Naive thymus-derived CD8-positive, alpha-beta T cell (primary cell): ENCODE measurements at places on chromosomes 11 and 22.

GRCh38 chr11:12216671-12217374 lies 106.4 kb downstream of the MICAL2 start:
- no peak for DNase-seq

DNA sequence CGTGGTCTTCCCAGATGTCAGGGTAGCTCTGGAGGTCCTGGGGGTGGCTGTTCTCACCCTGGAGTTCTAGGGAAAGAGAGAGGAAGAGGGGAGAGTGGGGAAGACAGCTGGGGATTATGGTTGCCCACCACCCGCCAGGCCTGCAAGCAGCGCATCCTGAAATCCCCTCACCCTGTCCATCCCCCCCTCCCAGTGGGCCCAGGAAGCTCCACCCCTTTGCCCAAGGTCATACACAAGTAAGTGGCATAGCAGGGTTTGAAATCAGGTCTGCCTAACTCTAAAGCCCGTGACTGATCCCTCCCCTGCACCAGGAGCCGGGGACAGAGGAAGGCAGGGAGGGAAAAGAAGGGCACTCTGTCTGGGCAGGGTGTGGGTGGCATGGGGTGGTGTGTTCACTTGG lies 105.3 kb downstream of the NECTIN1 start:
- DNase-seq = no peak

DNA sequence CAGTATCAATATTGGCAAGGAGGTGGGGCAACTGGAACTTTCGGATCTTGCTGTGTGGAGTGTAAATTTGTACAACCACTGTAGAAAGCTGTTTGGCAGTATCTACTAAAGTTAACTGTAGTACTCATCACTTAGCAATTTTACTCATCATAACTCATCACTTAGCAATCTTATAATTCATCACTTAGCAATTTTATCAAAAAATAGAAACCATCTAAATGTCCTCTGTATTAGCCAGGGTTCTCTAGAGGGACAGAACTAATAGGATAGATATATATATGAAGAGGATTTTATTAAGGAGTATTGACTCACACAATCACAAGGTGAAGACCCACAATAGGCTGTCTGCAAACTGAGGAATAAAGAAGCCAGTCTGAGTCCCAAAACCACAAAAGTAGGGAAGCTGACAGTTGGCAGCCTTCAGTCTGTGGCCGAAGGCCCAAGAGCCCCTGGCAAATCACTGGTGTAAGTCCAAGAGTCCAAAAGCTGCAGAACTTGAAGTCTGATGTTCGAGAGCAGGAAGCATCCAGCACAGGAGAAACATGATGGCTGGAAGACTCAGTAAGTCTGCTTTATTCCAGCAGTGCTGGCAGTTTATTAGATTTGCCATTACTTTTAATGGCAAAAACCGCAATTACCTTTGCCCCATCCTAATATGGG lies 92.9 kb upstream of the USP47 start:
- DNase-seq = no peak

DNA sequence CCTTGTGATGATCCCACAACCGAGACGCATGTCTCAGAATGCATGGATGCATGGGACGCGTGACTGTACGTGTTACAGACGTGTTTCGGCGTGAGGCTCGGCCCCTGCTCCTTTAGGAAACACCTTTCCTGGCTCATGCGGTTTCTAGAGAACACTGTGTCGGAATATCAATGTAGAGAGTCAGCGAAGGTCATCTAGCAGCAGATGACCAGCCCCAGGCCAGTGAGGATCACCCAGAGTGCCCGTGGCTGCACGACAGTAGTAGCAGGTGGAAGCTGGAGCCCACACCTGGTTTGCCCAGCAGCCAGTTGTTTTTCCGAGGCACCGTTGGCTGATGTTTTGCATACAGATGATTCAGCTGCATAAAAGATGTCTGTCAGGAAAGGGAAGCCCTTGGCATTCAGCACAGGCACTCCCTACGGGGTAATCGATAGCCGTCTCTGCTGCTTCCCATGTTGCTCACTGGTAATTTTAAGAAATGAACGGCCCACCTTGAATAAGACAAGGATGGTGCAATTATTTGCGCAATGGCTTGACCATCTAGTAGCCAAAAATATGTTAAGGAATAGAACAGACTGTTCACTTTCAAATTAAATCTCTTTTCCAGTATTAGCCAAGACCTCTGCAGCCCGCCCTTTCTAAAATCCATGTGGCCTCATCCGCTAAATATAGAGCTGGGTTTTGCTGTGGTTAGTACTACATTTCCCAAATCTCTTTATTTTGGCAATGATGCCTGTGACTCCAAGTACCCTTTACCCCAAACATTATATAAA lies 1.1 kb upstream of the CLTCL1 start:
- DNase-seq = no peak

- DNase-seq = no peak
These were observed 174.4 kb upstream of the NECTIN1 start for GRCh38 chr11:119903389-119903788.

- no peak for DNase-seq
These were observed 37.0 kb downstream of the B3GAT1 start for GRCh38 chr11:134374891-134375550.

DNA sequence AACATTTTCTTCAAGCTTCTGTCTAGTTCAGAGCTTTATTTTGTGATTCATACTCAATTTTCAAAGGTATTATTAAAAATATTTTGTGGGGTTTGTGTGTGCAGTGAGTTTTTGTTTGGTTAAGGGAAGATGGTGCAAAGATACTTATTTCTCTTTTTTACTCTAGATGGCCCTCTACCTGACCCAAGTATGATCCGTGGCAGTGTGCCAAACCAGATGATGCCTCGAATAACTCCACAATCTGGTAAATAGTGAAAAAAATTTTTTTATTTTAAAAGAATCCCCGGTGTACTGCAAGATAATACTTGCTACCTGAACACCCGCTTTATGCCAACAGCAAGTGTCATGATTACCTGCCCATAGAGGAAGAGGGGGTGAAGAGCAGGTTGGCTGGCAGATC lies 54.2 kb downstream of the EP300 start:
- DNase-seq = no peak

DNA sequence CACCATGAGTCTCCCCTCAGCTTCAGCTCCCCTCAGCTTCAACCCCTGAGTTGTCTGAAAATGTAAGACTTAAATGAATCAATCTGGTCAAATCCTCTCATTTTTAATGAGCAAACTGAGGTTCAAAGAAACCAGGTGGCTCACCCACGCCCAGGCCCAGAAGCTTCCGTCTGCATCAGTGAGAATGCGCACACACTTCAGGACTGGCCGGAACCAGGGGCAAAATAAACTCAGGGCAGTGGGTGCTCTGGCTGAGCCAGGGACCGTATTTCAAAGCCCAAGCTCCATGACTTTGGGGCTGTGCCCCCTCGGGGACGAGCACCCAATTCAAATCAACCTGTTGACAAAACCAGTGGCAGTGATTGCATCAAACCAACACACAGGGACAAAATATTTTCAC lies 3.1 kb downstream of the SULT4A1 start:
- DNase-seq = no peak

GRCh38 chr11:102385085-102386007 lies 38.3 kb downstream of the BIRC2 start:
- DNase-seq = no peak

DNA sequence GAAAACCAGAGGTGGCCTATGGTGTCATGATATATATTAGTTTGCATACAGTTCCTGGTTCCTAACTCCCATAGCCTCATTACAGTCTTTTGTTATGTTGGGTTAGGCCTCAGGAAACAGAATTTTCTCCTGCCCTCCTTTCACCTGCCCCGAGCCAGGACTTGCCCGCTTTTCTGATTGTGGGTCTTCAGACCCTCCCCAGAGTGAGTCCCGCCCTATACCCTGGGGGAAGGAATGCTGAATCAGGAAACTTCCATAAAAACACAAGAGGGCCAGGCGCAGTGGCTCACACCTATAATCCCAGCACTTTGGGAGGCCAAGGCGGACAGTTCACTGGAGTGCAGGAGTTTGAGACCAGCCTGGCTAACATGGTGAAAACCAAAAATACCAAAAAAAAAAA lies 70.9 kb downstream of the SLC35F2 start:
- no peak for DNase-seq

GRCh38 chr11:102620818-102621561 lies 4.1 kb downstream of the MMP20 start:
- no peak for DNase-seq

GRCh38 chr11:62137881-62138629 lies 14.2 kb downstream of the INCENP start:
- DNase-seq = no peak
